ENCODE measurements at places on chromosomes 6 and 20. TPM values are rescaled to one million over a fixed set of nuclear protein-coding genes. Genes with fewer than 3 reads are reported as not detected.

Gene ENPP1
- 2.3 TPM for total RNA-seq

Gene ECT2L
- total RNA-seq = not detected

Gene OR5V1
- not detected for total RNA-seq

Gene DUSP22
- total RNA-seq = 12.3 TPM

Gene SIRPA
- 35.8 TPM for total RNA-seq

Gene SLC13A3
- 0.12 TPM for total RNA-seq

Gene HTR1E
- total RNA-seq = not detected

Gene CPNE5
- 0.15 TPM for total RNA-seq

Gene GCNT2
- total RNA-seq = 9.8 TPM

Gene TASP1
- total RNA-seq = 11.9 TPM
